Activated naive CD4-positive, alpha-beta T cell treated with anti-CD3 and anti-CD28 coated beads, Interleukin-2, amount 50 U/mL, for 16 hours (primary cell): ENCODE measurements at places on chromosomes 7 and 10.

- DNase-seq, result no peak
These were observed 52.5 kb upstream of the NFKB2 start for GRCh38 chr10:102342958-102343357.

DNA sequence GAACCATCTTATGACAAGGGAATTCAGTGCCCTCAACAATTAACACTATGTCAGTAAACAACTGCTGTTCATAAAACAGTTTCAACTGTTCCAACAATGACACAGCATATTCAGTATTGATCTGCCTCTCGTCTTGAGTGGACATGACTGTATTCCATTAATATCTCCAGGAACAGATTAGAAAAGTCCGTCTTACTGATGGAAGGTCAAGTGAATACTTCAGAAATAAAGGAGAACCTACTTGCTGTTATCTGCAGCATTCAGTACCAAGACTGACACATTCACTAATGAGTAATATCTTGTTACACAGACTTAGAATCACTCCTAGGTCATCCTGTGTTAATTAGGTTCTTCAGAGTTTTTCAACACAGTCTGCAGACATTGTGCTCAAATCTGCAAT, 12.1 kb downstream of the KBTBD2 start:
- DNase-seq, result no peak

DNA sequence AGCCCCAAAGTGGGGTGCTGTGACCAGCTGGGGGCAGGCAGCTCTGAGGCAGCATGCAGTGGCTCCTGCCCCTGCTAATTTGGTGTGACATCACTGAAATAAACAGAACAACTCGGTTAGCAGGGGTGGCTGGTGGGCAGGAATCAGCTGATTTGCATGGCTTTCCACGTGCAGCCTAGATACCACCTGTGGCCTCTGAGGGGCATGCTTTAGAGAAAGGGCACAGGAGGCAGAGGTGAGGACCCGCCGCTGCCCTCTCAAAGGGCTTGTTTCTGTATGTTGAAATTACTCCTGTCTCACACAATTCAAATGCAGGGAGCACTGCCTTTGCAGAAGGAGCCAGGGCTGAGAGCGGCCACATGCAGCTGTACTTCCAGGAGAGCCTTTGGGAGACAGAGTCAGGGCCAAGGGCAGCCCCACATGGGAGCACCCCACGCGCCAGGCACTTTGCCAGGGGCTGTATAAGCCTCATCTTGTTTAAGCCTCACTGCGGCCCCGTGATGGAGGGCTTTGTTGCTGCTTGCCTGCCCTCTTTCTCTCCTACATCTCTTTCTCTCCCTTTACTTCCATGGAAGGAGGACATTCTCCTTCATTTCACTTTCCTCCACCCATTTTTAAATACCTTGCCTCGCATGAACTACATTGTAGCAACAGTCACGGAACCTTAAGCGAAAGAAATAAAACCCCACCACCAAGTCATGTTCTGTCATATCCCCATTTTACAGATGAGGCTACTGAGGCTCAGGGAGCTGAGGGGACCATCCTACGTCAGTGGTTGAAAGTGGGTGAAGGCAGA, 137.7 kb downstream of the ZMIZ1 start:
- DNase-seq, result no peak

- no peak for DNase-seq
These were observed 669.4 kb downstream of the PARD3 start for GRCh38 chr10:34145715-34146114.

DNA sequence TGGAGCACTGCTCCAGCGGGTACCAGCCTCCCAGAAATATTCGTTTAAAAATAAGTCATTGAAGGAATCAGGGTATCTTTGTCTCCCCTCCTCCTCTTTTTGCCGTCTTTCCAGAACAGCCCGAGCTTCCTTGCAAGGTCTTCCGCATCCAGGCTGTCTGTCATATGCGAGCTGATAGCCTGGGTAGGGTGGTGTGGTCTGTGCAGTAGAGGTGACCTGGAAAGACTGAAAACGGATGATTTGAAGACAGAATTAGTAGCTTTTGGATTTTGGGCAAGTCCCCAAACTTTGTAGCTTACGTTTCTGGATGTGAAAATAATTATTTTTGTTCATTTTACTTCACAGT, 480 bp downstream of the VPS50 start:
- DNase-seq, result no peak

DNA sequence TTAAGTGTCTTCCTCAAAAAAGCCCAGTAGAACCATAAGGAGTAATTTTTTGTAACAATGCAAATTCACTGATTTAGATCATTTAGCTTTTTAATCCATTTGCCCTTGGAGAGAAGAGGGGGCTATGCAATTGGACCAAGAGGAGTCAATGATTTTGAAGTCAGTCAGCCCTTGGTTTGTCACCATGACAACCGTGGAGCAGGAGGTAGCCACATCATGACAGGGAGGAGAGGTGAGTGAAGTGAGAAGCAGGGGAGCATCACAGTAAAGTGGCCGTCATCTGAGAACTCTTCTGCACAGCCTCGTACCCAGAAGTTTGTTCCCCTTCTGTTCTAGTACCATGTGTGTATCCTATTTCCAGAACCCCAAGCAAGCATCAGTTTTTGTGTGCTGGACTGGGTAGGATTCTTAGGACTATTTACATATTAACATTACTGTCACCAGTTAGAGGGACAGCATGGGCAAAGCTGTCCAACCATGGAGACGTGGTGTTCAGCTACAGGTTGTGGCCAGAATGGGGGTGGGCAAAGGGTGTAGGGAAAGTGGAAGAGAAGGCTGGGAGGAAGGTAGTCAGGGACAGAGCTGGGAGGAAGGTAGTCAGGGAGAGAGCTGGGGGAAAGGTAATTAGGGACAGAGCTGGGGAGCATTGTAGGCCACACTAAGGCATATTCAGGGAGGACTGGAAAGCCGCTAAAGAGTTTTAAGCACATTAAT, 13.1 kb downstream of the UBE3C start:
- no peak for DNase-seq

- DNase-seq, result no peak
These were observed 80.1 kb upstream of the PRSS1 start for GRCh38 chr7:142669074-142669654.

GRCh38 chr7:30323006-30323355, 38.6 kb downstream of the ZNRF2 start:
- no peak for DNase-seq
